ENCODE measurements at places on chromosomes 1 and 21. TPM values are rescaled to one million over a fixed set of nuclear protein-coding genes. Genes with fewer than 3 reads are reported as not detected.

GRCh38 chr1:4076346-4076745 lies 176.3 kb upstream of the C1orf174 start:
- H3K36me3 ChIP-seq = no peaks in the 10 kb centered on the region
- H3K4me1 ChIP-seq = no peaks in the 10 kb centered on the region
- no peak for DNase-seq
- H3K4me3 ChIP-seq = no peak overlapping the region
- no peak overlapping the region for H3K27ac ChIP-seq
- H3K27me3 ChIP-seq = peaks cover 4% of the 10 kb centered on the region

GRCh38 chr1:55463814-55464475 lies 248.8 kb upstream of the USP24 start:
- H3K4me3 ChIP-seq = no peak overlapping the region
- no peaks in the 10 kb centered on the region for H3K27me3 ChIP-seq

- peaks cover 23% of the 10 kb centered on the region for H3K4me1 ChIP-seq
- no peaks in the 10 kb centered on the region for H3K36me3 ChIP-seq
- H3K27me3 ChIP-seq = no peaks in the 10 kb centered on the region
Observed at GRCh38 chr1:165884690-165885304, 57.4 kb downstream of the UCK2 start.

DNA sequence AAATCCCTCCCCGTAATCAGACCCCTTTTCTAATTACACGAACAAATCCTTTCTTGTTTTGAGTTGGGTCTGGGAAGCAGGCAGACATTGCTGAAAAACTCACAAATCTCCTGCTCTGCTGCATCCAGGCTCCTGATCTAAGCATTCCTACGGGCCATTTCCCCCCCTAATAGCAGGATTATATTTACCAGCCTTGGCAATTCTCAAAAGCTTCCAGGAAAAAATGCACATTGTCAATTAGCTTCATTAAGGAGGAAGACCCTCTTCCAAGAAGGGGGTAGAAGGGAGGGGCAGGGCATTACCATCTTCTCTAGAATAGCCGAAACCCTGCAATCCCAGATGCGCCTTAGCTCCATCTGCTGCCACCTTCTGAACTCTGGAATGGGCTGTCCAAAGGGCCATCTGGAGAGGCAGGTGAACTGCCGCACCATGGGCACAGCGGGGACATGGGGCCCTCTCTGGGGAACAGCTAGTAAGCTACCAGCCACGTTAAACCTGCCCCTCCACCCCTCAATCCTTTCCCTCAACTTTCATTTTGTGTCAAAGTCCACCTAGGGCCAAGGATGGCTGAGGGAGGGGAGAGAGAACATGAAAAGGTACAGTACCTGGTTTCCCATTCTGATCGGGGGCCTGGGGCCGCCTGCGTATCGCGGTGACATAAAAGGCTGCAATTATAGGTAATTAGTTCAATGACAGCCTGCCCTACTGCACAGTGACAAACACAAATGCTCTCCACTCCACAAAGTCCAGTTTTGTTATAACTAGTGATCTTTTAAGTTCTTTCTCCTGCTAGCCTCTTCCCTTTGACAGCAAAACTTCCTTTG lies 56.8 kb downstream of the MRPL37 start:
- no peaks in the 10 kb centered on the region for H3K36me3 ChIP-seq
- H3K27me3 ChIP-seq = no peaks in the 10 kb centered on the region
- no peak overlapping the region for H3K27ac ChIP-seq
- DNase-seq = no peak

DNA sequence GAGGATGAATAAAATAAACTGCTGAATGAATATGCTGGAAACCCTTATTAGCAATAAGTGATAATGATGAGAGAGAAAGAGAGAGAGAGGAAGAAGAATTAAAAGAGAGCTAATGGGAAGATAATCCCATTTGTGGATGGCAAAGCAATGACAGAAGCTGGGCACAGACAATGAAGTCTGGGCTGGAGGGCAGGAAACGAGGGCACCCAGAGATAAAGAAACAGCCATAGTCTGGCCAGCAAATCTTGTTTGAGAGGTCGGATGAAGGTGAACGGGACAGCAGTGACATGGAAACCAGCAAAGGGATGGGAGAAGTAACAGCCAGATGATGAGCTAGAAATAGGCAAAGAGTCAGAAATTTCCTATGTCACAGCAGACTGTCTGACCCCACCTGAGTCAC lies 155.9 kb downstream of the ASTN1 start:
- no peaks in the 10 kb centered on the region for H3K4me1 ChIP-seq
- H3K27me3 ChIP-seq = no peaks in the 10 kb centered on the region
- H3K27ac ChIP-seq = no peak overlapping the region

GRCh38 chr1:12125422-12126355 lies 41.1 kb upstream of the TNFRSF1B start:
- no peaks in the 10 kb centered on the region for H3K27me3 ChIP-seq
- no peaks in the 10 kb centered on the region for H3K36me3 ChIP-seq
- peak overlapping the region; percentile 12 for H3K27ac ChIP-seq
- H3K4me1 ChIP-seq = no peaks in the 10 kb centered on the region
- H3K4me3 ChIP-seq = peak overlapping the region; percentile 36

- H3K4me3 ChIP-seq = no peak overlapping the region
- DNase-seq = no peak
- H3K4me1 ChIP-seq = no peaks in the 10 kb centered on the region
Observed at GRCh38 chr1:113252166-113252565, 138.1 kb upstream of the MAGI3 start.

DNA sequence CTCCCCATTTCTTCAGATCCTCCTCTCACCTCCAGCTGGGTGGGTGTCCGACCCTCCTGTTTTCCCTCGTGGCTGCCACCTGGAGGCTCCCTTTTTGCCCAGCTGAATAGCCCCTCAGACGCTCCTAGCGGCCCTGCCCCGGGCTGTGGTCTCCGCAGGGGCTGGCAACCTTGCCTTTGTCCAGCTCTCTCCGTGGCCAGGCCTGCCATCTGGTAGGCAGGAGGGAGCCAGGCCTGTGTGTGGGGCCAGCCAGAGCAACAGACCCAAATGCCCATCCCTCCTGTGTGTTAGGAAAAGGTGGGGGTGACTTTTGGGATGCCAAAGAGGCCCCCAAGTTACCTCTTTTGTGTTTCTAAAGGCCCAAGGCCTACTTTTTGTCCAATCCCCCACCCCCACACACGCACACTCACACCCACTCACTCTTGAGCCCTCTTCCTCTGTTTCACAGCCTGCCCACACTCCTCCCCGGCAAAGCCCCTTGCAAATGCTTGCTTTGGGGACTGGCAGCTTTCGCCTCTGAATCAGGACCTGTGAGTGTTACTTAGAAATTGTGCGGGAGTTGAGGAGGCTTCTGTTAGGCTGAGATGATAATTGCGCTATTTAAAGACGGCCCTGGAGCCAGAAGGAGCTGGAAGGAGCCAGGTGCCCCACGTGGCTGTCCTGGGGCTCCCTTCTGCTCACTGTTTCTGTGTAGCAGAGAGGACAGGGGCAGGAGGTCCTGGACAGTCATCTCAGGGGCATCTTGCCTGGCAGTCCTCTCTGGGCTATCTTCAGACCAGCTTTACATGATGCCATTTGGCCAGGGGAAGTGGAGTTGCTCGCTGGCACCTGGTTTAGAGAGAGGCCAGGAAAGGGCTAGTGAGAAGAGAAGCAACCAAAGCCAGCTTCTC lies 9.1 kb downstream of the PPFIA4 start:
- H3K4me1 ChIP-seq = peaks cover 72% of the 10 kb centered on the region
- H3K36me3 ChIP-seq = peaks cover 13% of the 10 kb centered on the region
- peak; percentile 87 for DNase-seq

DNA sequence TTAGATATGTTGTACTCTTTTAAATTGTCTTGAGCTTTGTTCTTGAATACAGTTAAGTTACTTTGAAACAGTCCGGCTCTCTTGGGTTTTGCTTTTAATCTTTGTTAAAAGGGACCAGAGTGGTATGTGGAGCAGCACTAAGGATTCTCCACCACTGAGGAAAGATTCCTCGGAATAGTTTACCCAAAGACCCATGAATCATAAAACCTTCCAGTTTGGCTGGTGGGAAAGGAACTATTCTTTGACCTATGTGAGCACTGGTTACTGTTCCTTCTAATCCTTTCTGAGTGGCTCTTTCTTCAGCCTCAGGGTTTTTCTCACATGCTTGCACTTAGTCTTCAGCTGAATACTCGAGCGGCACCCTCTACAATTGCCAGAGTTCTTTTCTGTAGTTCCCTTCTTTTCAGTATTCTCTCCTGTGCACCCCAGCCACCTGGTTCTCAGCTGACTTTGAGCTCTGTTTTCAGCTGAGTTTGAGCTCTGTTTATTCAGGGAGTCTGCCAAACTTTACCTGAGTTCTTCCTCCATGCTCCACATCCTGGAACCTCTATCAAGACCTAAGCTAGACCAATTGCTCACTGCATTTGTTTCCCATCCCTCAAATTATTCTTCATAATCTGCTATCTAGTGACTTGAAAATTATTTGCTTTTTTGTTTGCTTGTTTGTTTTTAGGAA lies 253.8 kb upstream of the PLXNA2 start:
- no peaks in the 10 kb centered on the region for H3K4me1 ChIP-seq
- no peak for DNase-seq
- H3K36me3 ChIP-seq = no peaks in the 10 kb centered on the region
- no peak overlapping the region for H3K27ac ChIP-seq
- no peaks in the 10 kb centered on the region for H3K27me3 ChIP-seq
- H3K4me3 ChIP-seq = no peak overlapping the region

GRCh38 chr1:103337779-103338178 lies 187.7 kb upstream of the RNPC3 start:
- H3K27me3 ChIP-seq = no peaks in the 10 kb centered on the region
- no peaks in the 10 kb centered on the region for H3K36me3 ChIP-seq
- H3K4me3 ChIP-seq = no peak overlapping the region
- H3K4me1 ChIP-seq = no peaks in the 10 kb centered on the region

DNA sequence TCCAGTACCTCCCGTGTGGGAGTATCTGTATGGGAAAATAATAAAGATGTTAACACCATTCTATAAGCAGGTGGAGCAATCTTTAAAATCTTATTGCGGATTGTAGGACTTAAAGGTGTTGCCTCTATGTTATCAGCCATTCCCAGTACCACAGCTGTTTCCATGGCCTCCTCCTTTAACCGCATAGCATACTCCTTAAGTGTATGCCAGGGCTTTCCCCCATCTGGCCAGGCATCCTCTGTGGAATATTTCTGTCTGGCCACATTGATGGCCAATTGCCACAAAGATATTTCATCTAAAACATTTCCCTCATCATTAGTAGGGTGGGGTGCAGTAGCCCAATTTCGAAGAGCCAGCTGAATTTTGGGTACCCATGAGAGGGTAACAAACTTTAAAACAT lies 7.3 kb upstream of the STUM start:
- peak overlapping the region; percentile 4 for H3K4me3 ChIP-seq
- no peak for DNase-seq
- peak overlapping the region; percentile 23 for H3K27ac ChIP-seq
- H3K4me1 ChIP-seq = peaks cover 9% of the 10 kb centered on the region
- no peaks in the 10 kb centered on the region for H3K36me3 ChIP-seq

DNA sequence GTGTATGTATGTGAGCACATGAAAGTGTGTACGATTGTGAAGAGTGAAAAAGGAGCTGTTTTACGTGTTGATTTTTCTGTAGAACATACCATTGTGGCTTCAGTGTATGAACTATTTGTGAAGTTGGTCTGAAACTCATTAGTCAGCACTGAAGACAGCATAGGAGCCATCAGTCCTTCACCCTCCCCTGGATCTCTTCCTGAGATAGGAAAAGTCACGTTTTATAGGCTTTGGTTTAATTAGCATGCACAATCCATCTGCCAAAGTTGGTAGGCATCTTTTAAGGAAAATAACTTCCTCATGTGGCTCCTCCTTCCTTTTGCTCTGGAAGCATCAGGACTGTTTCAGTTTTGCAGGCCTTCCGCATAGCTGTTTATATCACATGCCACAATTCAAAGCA lies 1.4 kb upstream of the RABIF start:
- peaks cover 14% of the 10 kb centered on the region for H3K4me1 ChIP-seq
- no peaks in the 10 kb centered on the region for H3K27me3 ChIP-seq
- peaks cover 16% of the 10 kb centered on the region for H3K36me3 ChIP-seq
- DNase-seq = no peak
- no peak overlapping the region for H3K4me3 ChIP-seq

- H3K27ac ChIP-seq = no peak overlapping the region
- H3K36me3 ChIP-seq = no peaks in the 10 kb centered on the region
- H3K4me1 ChIP-seq = no peaks in the 10 kb centered on the region
- no peaks in the 10 kb centered on the region for H3K27me3 ChIP-seq
Observed at GRCh38 chr1:167158111-167158812, 62.4 kb upstream of the POU2F1 start.

- no peak for DNase-seq
- no peaks in the 10 kb centered on the region for H3K36me3 ChIP-seq
- H3K27ac ChIP-seq = no peak overlapping the region
Observed at GRCh38 chr1:63198871-63199394, 123.4 kb upstream of the FOXD3 start.

- H3K36me3 ChIP-seq = peaks cover 8% of the 10 kb centered on the region
- H3K4me1 ChIP-seq = peaks cover 5% of the 10 kb centered on the region
- no peak overlapping the region for H3K27ac ChIP-seq
Observed at GRCh38 chr21:45150638-45151131, 76.3 kb downstream of the ADARB1 start.

- no peaks in the 10 kb centered on the region for H3K4me1 ChIP-seq
- no peak overlapping the region for H3K4me3 ChIP-seq
- DNase-seq = no peak
- no peaks in the 10 kb centered on the region for H3K27me3 ChIP-seq
- H3K36me3 ChIP-seq = no peaks in the 10 kb centered on the region
Observed at GRCh38 chr1:233791721-233792120, 112.8 kb upstream of the SLC35F3 start.

DNA sequence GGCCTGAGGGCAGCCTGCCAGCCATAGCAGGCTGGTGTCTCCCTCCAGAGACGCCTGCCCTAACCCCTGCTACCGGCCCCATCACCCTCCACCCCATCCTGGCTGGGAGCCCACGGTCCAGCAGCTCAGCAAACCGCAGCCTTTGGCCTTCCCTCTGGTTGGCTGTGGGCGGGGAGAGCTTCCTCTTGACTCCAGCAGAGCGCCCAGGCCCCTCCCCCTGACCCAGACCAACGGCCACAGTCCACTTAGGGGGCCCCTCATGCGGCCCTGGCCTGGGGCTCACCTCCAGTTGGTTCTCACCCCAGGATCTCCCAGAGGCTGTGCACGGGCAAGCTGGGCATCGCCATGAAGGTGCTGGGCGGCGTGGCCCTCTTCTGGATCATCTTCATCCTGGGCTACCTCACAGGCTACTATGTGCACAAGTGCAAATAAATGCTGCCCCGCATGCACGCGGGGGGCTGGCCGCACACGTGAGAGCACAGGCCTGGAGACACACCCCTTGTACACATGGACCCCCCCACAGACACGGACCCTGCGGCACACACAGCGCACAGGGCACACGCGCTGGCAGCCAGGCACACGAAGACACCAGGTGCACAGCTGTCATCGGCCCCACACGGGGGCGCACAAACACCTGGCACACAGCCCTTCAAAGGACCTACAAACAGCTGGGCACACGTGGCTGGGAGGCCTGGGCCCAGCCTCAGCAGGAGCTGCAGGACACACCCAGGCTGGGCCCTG lies 3.1 kb downstream of the SMIM1 start:
- peaks cover 21% of the 10 kb centered on the region for H3K36me3 ChIP-seq
- no peak overlapping the region for H3K27ac ChIP-seq
- H3K4me3 ChIP-seq = no peak overlapping the region
- peak; percentile 45 for DNase-seq
- H3K4me1 ChIP-seq = peaks cover 22% of the 10 kb centered on the region
- no peaks in the 10 kb centered on the region for H3K27me3 ChIP-seq

The INAVA gene
- total RNA-seq = not detected

The TNFSF18 gene
- total RNA-seq = not detected

The RGS7 gene
- not detected for total RNA-seq

The CBR1 gene
- 36.5 TPM for total RNA-seq

The ADAM30 gene
- total RNA-seq = not detected

The CCDC190 gene
- total RNA-seq = not detected

The IL20 gene
- not detected for total RNA-seq

The ACTL8 gene
- total RNA-seq = not detected

The HSF2BP gene
- 0.16 TPM for total RNA-seq

The P3H1 gene
- 5.7 TPM for total RNA-seq

The MFAP2 gene
- total RNA-seq = 0.57 TPM

The CTTNBP2NL gene
- 8.0 TPM for total RNA-seq

The PLEKHG5 gene
- 2.6 TPM for total RNA-seq

The CNKSR1 gene
- total RNA-seq = 90.4 TPM
